Neural crest cell (in vitro differentiated cells): ENCODE measurements at places on chromosomes 11 and 22.
A peak's percentile ranks its signal among the peaks of the same experiment; 100 is the strongest.

DNA sequence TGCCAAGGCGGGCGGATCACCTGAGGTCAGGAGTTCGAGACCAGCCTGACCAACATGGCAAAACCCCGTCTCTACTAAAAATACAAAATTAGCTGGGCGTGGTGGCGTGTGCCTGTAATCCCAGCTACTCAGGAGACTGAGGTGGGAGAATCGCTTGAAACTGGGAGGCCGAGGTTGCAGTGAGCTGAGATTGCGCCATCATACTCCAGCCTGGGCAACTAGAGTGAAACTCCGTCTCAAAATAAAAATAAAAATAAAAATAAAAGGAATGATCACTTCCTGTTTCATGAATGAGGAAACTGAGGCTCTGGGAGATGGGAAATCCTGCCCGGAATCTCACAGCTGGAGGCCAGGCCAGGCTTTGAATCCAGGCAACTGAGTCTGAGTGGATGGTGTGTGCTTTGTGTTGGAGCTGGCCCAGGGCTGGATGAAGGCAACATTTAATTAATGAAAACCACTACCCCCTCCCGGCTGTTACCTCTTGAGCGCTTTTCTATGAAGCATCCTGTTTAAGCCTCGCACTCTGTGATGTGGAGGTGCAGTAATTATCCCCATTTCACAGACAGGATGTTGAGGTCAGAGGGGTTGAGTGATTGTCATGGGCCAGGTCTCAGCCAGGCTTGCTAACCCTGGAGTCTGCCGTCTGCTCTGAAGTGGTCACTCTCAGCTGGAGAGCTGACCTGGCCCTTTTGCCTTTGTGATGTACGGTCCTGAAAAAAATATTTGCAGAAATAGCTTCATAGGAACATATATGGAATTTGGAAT, 27.8 kb downstream of the LRP5 start:
- DNase-seq: no peak
- H3K27me3 ChIP-seq: no peaks in the 10 kb centered on the region
- no peak overlapping the region for H3K27ac ChIP-seq
- peaks cover 22% of the 10 kb centered on the region for H3K4me1 ChIP-seq

GRCh38 chr22:38088629-38089473, 4.9 kb upstream of the SLC16A8 start:
- H3K27me3 ChIP-seq: no peaks in the 10 kb centered on the region
- no peaks in the 10 kb centered on the region for H3K36me3 ChIP-seq
- DNase-seq: no peak
- peaks cover 18% of the 10 kb centered on the region for H3K4me1 ChIP-seq
- no peak overlapping the region for H3K27ac ChIP-seq
- no peak overlapping the region for H3K4me3 ChIP-seq

- no peak overlapping the region for H3K27ac ChIP-seq
- no peak for DNase-seq
- H3K27me3 ChIP-seq: no peaks in the 10 kb centered on the region
- peaks cover 1% of the 10 kb centered on the region for H3K36me3 ChIP-seq
Measured at GRCh38 chr11:62004473-62004872, 37.0 kb upstream of the FTH1 start.

- H3K4me1 ChIP-seq: peaks cover 29% of the 10 kb centered on the region
- peak overlapping the region; percentile 5 for H3K4me3 ChIP-seq
Measured at GRCh38 chr11:128467610-128468041, 119.7 kb downstream of the ETS1 start.

DNA sequence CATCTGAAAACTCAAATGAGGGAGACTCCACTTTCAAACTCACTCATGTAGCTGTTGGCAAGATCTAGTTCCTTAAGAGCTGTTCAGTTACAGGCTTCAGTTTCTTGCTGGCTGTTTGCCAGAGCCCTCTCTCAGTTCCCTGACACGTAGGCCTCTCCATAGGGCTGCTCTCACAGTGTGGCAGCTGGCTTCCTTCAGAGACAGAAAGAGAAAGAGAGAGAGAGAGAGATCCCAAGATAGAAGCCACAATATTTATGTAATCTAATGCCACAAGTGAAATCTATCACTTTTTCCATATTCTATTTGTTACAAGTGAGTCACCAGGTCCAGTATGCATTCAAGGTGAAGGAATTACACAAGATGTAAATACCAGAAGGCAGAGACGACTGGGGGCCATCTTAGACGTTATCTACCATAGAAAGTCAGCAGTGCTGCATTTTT, 168.8 kb downstream of the RCN1 start:
- H3K27ac ChIP-seq: no peak overlapping the region
- no peaks in the 10 kb centered on the region for H3K27me3 ChIP-seq
- no peak overlapping the region for H3K4me3 ChIP-seq
- H3K36me3 ChIP-seq: peaks cover 3% of the 10 kb centered on the region
- DNase-seq: no peak
- peaks cover 16% of the 10 kb centered on the region for H3K4me1 ChIP-seq

DNA sequence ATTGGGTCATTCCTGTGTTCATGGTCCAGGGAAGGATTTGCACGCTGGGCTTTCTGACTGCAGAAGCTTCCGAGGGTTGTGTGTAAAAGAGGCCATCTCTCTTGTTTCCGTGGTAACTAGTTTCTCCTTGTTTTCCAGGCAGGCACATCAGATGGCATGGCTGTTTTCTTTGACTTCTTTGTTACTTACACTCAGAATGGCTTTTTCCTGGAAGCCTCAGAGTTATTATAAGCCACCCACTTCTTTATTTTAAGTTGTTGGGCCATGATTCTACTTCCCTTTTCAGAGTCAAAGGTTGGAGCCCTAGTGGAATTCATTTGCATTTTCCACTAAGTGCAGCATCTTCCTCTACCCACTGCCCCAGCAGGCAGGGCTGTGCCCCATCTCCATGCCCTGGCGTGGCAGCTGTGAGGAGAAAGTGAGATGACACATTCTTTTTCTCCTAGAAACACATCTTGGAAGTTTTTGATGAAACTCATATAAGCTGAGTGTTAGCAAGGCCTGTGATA, 94.9 kb downstream of the PRR5L start:
- H3K27ac ChIP-seq: peak overlapping the region; percentile 60
- H3K27me3 ChIP-seq: no peaks in the 10 kb centered on the region
- no peak for DNase-seq
- H3K4me3 ChIP-seq: peak overlapping the region; percentile 58

- H3K4me3 ChIP-seq: no peak overlapping the region
- H3K27me3 ChIP-seq: no peaks in the 10 kb centered on the region
- peaks cover 10% of the 10 kb centered on the region for H3K4me1 ChIP-seq
Measured at GRCh38 chr11:115906171-115906570, 402.0 kb upstream of the CADM1 start.

DNA sequence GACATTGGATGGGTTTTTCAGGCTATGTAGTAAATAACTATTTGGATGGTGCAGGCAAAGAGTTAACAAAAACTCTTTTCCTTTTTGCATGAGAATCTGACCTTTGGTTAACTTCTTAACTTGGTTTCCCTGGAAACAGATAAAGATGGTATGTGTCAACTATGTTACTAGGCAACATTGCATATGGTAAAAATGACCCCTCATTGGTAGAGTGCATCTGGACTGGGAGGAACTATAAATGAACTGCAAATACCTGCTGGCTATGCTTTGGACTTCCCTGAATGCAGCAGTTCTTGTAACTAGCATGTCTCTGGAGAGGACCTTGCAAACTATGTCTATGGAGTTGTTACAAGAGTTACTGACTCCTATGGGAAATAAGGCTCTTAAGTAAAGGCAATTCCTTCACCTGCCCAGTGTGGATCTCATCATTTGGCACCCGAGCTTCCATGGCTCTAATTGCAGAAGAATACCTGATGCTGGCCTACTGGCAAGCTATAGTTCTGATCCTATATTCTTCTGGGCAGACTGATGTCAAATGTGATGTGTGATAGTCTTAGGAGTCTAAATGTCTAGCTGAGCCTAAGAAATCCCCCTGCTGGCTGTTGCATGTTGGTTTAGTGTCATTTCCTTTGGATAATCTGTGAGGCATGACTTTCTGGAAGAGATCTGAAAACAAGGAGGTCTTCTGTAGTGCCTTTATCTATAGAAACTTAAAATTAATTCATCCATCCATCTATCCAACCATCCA, 126.7 kb upstream of the MTMR2 start:
- no peaks in the 10 kb centered on the region for H3K36me3 ChIP-seq
- H3K4me3 ChIP-seq: no peak overlapping the region
- H3K27me3 ChIP-seq: no peaks in the 10 kb centered on the region
- DNase-seq: no peak

DNA sequence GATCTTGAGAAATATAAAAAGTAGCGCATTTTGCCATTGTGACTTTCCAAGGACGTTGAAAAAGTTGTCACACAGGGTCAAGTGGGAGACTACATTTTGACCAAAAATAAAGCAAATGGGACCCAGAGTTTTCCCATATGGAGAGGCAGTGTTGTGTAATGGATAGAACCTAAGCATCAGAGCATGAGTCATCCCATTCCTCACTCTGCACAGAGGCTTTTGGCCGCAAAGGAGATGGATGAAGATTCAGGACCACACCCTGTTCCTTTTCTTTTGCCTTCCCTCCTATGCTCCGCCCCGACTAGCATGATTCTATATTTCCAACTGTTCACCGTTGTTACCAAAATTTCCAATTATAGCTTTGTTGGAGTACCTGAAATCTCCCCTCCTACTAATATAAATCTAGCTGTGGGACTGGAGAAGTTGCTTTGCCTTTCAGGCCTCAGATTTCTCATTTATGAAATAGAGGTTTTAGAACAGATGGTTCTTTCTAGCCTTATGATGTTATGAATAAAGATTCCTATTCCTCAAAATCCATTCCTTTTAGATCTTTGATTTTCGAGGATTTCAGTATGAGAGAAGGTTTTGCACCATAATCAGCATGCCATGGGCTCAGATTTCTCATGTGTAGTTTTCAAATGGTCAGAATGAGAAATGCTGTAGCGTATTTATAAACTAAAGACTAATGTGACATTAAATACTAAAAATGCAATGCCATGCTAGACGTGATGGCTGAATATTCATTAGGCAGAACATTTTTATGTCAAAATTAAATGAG, 921.9 kb upstream of the TENM4 start:
- no peaks in the 10 kb centered on the region for H3K36me3 ChIP-seq
- no peaks in the 10 kb centered on the region for H3K4me1 ChIP-seq
- H3K27ac ChIP-seq: no peak overlapping the region

DNA sequence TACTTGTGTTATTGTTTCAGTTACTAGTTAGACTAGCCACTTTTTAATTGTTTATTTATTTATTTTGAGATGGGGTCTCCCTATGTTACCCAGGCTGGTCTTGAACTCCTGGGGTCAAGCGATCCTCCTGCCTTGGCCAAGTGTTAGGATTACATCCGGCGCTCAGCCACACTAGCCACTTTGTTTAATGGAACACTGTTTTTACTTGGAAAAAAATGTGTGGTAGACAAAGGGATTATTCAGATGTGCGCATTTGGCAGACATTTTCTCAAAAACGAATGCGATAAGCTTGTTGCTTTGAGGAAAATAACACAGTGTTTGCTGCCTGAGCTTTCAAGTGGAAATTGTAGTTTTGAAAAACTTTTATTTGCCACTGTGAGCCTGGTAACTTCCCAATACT, 51.0 kb downstream of the CTNND1 start:
- no peak for DNase-seq
- no peak overlapping the region for H3K27ac ChIP-seq
- H3K36me3 ChIP-seq: peaks cover 24% of the 10 kb centered on the region
- no peaks in the 10 kb centered on the region for H3K27me3 ChIP-seq

GRCh38 chr11:126339863-126340434, 15.5 kb upstream of the ST3GAL4 start:
- peak overlapping the region; percentile 57 for H3K27ac ChIP-seq
- H3K4me3 ChIP-seq: no peak overlapping the region
- H3K36me3 ChIP-seq: peaks cover 16% of the 10 kb centered on the region
- H3K27me3 ChIP-seq: no peaks in the 10 kb centered on the region
- no peak for DNase-seq

DNA sequence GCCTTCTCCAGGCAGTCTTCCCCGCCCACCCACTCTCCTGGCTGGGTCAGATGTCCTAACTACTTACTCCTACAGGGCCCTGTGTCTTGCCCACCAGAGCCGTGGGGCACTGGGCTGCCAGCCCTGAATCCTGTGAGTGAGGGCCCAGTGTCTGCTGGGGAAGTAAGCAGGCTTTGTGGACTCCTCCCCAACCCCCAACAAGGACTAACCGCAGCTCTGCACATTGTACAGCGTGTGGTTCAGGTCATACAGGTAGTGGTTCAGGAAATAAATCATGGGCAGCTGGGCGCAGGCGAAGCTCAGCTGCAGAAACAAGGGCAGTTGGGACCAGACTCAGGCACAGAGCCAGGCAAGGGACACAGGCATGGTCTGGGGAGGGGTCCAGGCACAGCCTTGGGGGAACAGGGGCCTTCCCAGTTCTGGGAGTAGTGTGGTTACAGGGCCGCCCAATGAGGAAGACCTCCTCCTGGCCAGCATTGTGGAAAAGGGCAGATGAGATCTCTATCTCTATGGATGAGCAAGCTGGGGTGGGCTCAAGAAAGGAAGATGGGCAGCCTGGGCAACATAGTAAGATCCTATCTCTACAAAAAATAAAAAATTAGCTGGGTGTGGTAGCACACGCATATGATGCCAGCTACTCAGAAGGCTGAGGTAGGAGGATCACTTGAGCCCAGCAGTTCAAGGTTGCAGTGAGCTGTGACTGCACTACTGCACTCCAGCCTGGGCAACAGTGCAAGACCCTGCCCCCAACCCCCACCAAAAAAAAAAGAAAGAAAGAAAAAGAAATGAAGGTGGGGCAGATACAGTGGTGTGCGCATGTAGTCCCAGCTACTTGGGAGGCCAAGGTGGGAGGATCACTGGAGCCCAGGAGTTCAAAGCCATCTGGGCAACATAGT, 5.5 kb downstream of the UNC93B1 start:
- H3K4me3 ChIP-seq: no peak overlapping the region
- H3K27me3 ChIP-seq: peaks cover 28% of the 10 kb centered on the region
- H3K36me3 ChIP-seq: no peaks in the 10 kb centered on the region
- no peak overlapping the region for H3K27ac ChIP-seq

- no peaks in the 10 kb centered on the region for H3K27me3 ChIP-seq
- DNase-seq: no peak
- peaks cover 11% of the 10 kb centered on the region for H3K36me3 ChIP-seq
- H3K4me3 ChIP-seq: no peak overlapping the region
Measured at GRCh38 chr22:29171721-29172120, 34.0 kb upstream of the EMID1 start.

DNA sequence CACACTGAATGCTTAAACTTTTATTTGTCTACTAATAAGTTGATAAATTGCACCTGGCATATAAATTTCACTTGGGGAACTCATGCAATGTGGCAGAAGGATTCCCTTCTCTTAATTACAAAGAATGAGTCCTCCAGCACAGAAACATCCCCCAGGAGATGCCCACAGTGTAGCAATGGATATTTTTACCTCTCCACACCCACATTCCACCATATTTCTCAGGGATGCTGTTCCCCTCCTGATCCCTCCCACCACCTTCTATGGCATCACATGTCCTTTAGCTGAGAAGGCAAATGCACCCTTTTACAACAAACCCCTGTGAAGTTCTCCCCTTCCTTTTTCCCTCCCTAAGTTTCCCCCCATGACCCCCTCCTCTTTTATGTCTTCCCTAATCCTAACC, 56.1 kb upstream of the UBASH3B start:
- no peaks in the 10 kb centered on the region for H3K36me3 ChIP-seq
- H3K27ac ChIP-seq: no peak overlapping the region
- H3K27me3 ChIP-seq: peaks cover 13% of the 10 kb centered on the region
- H3K4me3 ChIP-seq: no peak overlapping the region
- no peak for DNase-seq

GRCh38 chr11:78205256-78205655, 16.5 kb downstream of the USP35 start:
- peaks cover 18% of the 10 kb centered on the region for H3K4me1 ChIP-seq
- no peak for DNase-seq
- no peak overlapping the region for H3K27ac ChIP-seq
- no peaks in the 10 kb centered on the region for H3K27me3 ChIP-seq
- peaks cover 12% of the 10 kb centered on the region for H3K36me3 ChIP-seq
